ENCODE measurements at places on chromosomes 13 and 19.

GRCh38 chr19:4929186-4929585, 19.9 kb downstream of the UHRF1 start:
- no peak for DNase-seq

GRCh38 chr13:109412283-109412901, 374.0 kb downstream of the IRS2 start:
- no peak for DNase-seq

- no peak for DNase-seq
Measured at GRCh38 chr19:39082167-39082566, 2.0 kb upstream of the ACP7 start.

DNA sequence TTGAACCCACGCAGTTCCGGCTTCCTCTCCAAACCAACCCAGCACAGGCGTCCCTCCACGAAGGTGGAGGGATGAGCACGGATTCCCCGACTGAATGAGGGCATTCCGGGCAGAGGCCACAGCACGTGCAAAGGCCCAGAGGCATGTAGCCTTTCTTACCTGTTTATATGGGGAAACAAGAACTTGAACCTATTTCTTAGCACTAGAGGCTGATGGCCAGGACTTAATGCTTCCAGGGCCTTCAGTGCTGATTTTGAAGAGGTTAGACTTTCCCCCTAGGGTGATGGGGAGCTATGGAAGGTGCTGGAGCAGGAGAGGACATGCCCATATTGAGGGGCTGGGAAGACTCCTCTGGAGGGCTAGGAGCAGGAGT, 2.0 kb downstream of the MAST3 start:
- no peak for DNase-seq

GRCh38 chr13:50687545-50687944, 155.9 kb downstream of the DLEU7 start:
- no peak for DNase-seq

DNA sequence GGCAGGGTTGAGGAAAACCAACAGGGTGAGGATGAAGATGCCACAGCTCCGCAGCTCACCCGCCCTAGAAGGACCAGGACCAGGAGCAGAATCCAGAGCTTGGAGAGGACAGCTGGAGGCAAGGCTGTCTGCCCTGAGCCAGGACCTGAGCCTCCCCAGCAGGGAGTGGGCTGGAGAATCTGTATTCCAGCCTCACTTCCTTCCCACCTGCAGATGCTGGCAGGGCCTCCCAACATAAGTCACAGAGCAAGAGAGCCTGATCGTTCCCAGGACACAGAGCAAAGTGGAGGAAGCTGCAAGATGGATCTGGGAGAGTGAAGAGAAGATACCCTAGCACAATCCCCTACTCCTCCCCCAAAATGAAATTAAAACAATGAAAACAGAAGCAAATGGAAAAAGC, 61.7 kb upstream of the WASF3 start:
- DNase-seq: no peak

- DNase-seq: no peak
Measured at GRCh38 chr13:70527599-70527998, 419.3 kb upstream of the KLHL1 start.

DNA sequence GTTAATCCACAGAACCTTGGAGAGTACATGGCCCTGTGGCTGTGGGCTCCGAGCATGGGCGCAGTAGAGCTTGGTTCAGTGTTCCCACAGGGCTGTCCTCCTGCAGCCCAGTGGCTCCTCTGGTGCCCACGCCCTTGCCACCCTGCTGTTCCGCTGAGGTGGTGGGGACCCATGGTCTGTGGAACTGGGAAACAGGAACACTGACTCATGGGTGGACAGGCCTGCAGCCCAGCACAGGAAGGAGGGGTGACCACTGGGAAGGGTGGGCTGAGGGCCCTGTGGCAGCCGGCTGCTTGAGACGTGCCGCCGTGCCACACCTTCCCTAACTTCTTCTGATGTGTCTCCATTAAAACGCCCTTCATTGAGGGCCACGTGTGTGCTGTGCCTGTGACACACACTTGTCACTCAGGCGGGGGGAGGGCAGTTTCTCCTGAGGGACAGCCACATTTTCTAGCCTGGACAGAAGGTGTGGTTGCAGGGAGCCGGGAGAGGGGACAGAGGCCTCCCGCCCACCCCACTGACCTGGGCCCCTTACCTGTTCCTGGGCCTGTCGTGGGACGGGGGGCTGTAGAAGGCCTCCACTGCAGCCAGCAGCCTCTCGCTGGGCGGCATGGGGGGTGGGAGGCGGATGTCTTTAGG, 21.1 kb downstream of the CHERP start:
- no peak for DNase-seq

GRCh38 chr19:4620675-4621074, 18.6 kb upstream of the TNFAIP8L1 start:
- DNase-seq: no peak

- no peak for DNase-seq
Measured at GRCh38 chr19:7687177-7687576, 6.5 kb downstream of the TRAPPC5 start.

DNA sequence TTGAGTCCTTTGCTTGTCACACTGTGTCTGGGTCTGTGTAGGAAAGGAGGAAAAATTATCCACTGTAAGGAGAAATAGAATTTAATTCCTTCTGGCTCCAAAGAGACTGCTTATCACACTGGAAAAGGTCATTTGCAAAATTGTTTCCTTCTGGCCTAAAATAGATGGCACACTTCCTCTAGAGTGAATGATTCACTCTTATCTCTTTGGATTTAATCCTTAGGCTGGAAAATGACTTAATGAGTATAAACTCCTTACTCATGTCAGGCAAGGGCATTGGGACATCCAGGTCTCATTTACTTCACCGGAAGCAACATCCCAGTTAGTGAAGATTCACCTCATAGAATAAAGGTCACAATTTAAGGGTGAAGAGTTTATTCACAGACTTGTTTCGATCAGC, 293.6 kb downstream of the OXGR1 start:
- DNase-seq: no peak

GRCh38 chr13:31485651-31486051, 253.7 kb upstream of the RXFP2 start:
- no peak for DNase-seq

DNA sequence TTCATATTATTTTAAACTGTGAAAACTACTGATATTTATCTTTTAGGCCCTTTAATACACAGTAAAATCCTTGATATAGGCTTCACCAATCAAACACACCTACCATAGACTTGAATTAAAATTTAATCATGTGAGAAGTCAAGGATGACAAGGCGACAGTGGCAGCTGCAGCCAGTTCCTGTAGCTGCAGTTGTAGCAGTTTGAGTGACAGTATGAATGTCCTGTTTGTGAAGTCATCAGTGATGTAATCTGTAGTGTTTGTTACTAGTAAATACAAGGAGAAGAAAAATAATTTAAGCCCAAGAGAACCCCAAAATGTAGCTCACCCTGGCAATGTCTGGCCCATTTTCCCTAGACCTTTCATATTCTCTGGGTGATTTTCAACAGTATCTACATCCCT, 897.0 kb downstream of the SLITRK6 start:
- DNase-seq: no peak

- DNase-seq: no peak
Measured at GRCh38 chr13:74000876-74001275, 133.3 kb downstream of the KLF12 start.

DNA sequence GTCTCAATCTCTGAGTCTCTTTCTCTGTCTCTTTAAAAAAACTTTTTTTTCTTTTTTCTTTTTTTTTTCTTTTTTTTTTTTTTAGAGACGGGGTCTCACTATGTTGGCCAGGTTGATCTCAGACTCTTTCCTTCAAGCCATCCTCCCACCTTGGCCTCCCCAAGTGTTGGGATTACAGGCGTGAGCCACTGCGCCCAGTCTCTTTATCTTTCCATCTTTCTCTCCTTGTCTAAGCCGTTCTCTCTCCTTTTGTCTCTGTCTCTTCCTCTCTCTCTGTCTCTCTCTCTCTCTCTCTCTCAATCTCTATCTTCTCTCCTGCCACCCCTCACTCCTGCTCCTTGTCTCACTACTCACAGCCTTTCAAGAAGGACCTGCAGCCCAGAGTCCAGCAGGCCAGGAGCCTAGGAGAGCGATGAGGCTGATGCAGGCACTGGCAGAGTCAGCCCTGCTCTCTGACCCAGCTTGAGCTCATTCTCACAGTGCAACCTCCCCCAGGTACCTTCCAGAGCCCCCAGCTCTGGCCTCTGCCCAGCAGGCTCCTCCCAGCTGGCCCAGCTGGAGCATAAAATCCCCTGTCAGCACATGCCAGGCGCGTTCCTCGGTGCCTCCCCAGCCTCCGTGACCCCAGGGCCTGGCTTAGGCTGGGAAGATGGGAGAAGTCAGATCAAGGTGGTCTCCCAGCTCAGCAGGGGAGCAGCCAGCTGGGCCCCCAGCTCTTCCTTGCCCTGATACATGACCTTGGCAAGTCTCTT, at the start of gene NPHS1:
NPHS1 (minus strand) TSS at position 476 of the 752 bp plus-strand sequence. CDS start 667 bp downstream, outside the sequence.
- no peak for DNase-seq

DNA sequence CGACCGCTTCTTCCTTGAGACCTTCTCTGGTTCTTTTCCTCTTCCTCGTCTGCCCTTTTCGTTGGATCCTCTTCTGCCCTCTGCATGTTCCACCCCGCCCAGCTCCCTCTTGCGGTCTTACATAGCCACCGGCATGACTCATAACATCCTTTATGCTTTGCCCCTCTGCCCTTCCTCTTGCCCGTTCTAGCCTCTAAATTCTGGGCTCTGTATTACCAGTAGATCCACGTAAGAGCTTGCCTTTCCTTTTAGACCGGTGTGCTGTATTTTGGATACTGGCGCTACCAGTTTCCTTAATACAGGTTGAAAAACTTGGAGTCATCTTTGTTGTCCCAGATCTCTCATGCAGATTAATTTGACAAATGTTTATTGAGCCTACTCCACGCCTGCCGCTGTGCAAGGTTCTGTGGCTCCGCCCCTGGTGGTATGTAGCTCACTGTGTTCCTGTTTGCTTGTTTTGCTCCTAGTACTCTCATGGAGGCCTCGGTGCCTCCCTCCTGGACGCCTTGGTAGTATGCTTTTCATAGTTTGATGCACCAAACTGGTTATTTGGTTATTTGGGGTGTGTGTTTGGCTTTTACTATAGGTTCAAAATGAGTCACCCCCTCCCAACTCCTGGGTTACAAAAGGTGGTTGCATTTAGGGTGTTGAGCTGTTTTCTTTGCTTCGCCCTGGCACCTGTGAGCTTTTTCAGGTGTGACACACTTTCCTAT, 1.7 kb downstream of the GTF3A start:
- DNase-seq: no peak

GRCh38 chr19:54429545-54430227, 14.4 kb downstream of the TTYH1 start:
- DNase-seq: no peak

GRCh38 chr19:58128041-58128685, 22.4 kb downstream of the ZNF329 start:
- DNase-seq: no peak

GRCh38 chr13:88345171-88345847, 674.1 kb downstream of the SLITRK5 start:
- no peak for DNase-seq

DNA sequence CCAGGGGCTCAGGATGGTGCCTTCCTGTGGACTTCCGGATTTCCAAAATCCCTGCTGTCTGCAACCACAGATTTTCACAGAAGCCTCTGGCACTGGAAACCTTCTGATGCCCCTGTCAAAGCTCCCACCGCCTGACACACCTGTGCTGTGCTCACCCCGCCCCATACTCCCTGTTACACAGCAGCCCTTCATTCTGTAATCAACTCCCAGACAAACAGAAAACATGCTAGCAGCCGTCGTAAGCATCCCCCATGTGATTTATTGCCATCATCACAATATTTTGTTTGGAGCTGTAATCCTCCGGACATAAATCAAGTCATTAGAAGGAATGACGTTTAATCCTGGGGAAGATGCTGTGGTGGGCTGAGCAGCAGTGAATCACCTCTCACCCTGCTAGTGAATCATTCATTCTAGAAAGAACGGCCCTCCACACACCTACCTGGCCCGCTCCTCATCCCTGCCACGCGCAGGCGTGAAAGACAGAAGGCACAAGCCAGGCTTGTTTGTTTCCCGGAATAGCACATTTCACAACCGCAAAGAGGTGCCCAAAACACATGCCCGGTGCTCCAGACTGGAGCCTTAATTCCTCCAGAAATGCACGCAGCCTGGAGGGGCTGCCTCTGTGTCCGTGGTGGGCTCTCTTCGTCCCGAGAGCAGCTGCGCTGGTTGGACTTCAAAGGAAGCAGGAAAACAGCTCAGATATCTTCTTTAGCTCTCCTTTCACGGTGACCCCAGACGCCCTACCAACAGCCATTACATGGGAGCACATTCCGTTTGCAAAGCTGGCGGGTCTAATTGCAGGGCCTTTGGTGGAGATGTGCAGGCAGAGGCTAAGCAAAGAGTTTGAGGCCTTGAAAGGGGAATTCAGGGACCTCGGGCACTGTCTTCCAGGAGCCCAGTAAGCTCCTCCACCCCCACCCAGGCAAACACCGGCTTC, 41.3 kb upstream of the KCTD15 start:
- no peak for DNase-seq

- no peak for DNase-seq
Measured at GRCh38 chr19:52391135-52391534, 6.5 kb upstream of the ZNF528 start.

DNA sequence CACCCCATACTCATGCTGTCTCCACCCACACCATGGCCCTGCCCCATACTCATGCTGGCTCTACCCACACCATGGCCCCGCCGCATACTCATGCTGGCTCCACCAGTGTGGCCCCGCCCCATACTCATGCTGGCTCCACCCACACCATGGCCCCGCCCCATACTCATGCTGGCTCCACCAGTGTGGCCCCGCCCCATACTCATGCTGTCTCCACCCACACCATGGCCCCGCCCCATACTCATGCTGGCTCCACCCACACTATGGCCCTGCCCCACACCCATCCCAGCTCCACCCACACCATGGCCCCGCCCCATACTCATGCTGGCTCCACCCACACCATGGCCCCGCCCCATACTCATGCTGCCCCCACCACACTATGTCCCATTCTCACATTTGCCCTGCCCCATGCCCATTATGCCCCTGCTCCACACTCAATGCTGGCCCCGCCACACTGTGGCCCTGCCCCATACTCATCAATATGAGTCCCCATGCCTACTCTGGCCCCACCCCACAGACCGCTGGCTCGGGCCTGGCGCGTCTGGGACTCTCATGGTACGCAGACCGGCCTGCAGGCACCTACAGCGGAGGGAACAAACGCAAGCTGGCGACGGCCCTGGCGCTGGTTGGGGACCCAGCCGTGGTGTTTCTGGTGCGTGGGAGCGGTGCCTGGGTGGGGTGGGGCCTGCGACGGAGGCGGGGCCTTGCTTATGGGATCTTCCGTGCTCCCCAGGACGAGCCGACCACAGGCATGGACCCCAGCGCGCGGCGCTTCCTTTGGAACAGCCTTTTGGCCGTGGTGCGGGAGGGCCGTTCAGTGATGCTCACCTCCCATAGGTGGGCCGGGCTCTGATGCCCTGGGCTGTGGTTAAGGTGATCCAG, 3.7 kb upstream of the ARHGAP45 start:
- DNase-seq: no peak

DNA sequence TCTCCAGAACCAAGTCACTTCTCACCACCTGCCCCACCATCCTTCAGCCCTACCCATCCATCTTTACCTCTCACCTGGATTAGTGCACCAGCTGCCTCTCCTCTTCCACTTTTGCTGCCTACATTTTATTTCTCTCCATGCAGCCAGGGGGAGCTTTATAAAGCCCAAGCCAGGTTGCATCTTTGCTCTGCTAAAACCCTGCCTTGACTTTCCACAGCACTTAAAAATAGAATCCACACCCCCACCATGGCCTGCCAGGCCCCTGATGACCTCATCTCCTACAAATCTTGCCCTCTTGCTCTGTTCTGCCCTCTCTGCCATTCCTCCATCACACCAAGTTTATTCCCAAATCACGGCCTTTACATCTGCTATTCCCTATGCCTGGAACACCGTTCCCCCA, 1.8 kb downstream of the HOOK2 start:
- no peak for DNase-seq

GRCh38 chr13:40488869-40489391, 177.5 kb downstream of the FOXO1 start:
- DNase-seq: peak; percentile 59

GRCh38 chr13:112781881-112782361, 92.1 kb downstream of the ATP11A start:
- no peak for DNase-seq

All from coronary artery (tissue), 2 donors.